ENCODE measurements at places on chromosomes 1 and 21.

- no peak for DNase-seq
Observed at GRCh38 chr1:32540605-32541004, 1.4 kb downstream of the ZBTB8A start.

GRCh38 chr1:207841901-207842300 lies 69.0 kb downstream of the CD34 start:
- no peak for DNase-seq

- no peak for DNase-seq
Observed at GRCh38 chr1:9657521-9658032, 6.0 kb downstream of the PIK3CD start.

DNA sequence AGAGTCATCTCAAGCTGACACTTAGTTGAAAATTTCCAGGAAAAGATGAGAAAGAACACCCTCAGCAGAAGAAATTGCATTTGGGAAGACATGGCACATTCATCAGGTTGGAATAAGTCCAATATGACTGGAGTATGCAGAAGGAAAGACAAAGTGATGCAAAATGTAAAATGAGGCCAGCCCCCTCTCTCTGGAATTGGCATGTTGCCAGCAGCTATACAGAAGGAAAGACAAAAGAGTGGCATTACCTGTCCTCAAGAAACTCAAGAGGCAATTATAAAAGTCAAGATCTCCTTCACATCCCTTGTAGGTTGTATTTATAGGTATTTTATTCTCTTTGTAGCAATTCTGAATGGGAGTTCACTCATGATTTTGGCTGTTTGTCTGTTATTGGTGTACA lies 426.3 kb downstream of the AGBL4 start:
- no peak for DNase-seq

DNA sequence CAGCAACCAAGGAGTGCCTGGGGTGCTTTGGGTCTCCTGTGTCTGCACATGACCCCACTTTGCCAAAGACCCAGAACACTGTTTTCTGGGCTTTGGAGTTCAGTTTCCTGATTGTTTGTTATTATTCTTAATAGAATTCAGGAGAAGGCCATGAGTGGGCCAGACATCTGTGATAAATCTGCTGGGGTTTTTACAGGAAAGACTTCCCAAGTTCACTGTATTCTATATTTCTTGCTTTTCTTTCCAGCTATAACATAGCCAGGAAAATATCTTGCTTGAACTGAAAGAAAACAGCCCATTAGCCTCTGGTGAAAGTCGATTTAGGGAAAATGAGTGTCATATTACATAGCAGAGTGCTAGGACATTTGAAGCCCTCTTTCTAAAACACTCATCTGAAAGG lies 345.1 kb upstream of the USP24 start:
- no peak for DNase-seq

DNA sequence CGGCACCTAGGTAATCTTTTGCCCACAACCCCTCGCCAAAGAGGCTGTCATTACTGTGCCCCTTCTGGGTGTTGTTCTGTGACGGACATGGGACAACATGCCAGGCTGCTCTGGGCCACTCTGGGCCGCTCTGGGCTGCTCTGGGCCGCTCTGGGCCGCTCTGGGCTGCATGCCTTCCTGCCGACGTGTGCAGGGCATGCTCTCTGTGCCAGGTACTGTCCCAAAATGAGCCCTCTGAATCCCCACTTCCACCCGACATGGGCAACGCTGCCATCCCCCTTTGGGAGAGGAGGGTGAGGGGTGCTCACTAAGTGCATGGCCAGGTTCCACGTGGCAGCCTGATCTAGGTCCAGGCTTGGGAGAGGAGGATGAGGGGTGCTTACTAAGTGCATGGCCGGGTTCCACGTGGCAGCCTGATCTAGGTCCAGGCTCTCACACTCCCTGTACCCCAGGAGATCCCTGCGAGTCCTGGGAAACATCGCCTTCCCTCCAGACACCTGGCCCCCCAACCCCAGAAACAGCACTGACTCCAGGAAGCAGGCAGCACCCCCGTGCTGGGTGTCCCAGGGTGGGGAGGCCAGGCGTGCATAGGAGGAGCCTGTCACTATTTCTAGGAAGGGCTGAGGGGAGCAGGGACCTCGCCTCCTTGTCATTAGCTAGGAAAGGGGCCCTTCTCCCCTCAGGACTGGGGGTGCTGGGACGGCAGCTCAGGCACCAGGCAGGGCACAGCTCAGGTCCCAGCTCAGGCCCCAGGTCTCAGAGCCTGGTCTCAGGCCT lies 16.5 kb downstream of the TTC34 start:
- no peak for DNase-seq

GRCh38 chr1:161502181-161502580 lies 3.1 kb upstream of the FCGR2A start:
- no peak for DNase-seq

DNA sequence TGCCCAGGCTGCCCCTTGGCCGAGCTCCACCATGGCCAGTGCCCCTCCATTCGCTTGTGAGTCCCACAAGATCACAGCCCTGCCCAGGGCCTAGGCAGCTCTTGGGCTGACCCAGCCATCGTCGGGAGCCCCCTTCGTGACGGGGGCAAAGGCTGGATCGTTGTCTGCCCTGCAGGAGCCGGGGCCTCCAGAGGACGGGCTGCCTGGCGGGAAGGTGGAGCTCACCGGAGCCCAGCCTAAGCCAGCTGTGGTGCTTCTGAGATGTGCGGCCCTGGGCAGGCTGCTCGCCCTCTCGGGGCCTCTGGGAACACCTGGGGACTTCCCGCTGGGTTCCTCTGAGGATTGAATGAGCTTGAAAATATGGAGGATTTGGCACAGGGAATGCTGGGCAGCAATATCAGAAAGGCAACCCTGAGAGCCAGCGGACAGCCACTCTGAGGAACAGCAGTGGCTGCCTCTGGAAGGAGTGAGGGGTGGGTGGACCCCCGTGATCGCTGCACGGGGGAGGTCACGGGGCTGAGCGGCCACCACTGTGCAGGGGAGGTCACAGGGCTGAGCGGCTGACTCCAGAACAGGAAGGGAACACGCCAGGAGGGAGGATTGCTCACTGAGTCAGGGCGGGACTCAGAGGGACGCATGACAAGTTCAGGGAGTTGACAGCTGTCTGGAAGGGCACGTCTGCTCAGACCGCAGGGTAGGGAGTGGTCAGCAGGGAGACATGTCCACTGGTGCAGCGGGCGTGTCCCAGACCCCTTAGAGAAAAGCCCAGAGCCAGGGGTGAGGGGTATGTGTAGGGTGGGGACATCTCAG lies 19.3 kb downstream of the TP73 start:
- no peak for DNase-seq

- no peak for DNase-seq
Observed at GRCh38 chr1:156884560-156885184, 8.8 kb upstream of the PEAR1 start.

- no peak for DNase-seq
Observed at GRCh38 chr1:157994704-157995582, 1.5 kb downstream of the KIRREL1 start.

DNA sequence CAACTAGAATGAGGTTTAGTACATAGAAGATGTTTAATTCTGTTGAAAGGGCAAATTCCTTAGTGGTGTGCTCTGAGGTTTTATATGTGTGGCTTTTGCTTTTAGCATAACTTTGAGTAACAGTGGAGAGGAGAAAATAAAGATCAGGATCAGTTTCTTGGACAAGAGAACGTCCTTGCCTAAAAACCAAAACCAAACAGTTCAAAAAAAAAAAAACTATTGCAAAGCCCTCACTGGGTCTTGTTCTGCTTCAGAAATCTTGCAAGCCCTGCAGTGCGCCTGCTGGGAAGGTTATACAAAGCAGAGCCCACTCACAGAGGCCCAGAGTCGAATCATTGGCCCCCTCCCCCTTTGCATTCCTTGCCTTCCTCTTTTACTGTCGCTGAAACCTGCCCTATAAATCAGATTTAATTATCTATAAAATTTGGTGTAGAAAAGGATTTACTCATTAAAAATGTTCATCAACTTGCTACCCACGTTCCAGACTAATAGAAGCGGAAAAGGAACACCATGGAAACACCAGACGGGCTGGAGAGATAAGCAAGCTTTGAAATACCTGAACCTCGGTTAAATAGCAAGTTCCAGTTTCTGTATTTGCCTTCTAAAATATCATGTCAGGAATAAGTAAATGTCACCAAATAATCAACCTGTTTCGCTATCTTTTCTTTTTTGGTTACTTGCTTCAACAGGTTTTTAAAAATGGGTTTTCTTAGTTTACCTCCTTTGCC lies 201.6 kb upstream of the PTBP2 start:
- no peak for DNase-seq

- no peak for DNase-seq
Observed at GRCh38 chr1:27496604-27497155, 6.7 kb upstream of the WASF2 start.

DNA sequence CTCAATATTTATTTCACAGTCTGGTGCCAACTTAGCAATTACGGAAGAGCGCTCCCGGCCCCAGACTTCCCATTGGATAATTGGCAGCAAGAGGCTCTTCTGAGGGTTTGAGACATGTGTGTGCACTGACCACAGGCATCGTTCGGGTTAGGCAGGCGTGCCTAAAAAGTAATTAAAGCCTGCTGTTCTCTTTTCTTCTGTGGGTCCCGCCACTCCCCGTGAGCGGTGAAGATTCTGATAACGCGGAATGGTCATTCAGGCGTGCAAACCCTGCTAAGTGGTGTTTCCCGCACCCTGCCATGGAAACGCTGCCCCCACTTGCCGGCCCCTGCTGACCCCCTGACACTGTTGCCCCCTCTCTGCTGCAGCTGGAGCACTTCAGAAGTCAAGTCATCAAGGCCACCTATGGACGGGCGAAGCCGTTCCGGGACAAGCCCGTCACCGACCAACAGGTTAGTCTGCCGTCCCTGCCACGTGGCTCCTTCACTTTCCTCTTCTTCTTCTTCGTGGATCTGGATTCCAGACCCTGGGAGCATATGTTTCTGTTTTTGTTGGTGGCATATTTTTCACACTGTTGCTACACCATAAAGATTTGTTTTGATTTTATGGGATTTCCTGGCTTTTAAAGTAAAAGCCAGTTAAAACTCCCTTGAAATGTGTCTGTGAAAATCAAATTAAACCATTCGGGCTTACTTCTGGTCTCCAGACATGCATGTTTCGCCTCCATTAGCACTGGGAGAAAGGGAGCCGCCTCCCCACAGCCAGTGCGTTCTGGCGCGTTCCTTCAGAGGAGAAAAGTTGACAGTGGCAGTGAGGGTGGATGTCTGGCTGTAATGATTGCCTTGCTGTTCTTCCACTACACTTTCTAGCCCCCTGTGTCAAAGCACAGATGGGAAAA lies 79.9 kb downstream of the FHAD1 start:
- DNase-seq = no peak

DNA sequence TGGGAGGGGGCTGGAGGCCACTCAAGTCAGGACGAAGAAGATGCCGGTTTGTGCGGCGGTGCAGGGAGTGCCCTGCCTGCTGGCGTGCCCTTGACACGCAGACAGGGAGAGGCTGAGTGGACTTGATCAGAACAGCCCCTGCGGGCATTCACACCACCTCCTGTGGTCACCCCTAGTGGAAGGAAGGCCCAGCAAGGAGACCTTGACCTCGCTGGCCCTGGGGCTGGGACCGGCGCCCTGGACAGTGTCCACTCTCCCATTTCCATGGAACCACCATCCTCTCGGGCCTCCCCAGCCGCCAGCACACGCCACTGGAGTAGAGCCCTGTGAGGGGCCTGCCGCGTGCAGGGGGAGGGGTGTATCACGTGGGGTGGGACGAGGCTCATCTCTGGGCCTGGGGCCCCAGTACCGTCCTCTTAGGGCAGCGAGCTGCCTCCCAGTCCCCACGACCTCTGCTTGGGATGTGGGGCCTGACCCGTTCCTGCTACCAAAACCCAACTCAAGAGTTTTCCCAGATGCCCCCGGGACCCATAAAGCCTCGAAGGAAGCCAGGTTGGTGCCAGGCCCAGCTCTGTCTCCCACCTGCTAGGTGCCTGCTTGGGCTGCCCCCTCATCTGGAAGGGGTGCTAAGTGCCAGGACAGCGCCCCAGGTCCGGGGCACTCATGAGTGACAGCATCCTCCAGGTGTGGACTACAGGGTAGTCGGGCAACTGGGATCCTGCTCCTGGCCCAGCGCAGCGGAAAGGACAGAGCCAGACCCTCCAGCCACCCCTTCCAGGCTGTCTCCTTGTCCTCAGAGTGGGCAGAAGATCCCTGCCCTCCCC lies 62.8 kb downstream of the SLX9 start:
- no peak for DNase-seq

- DNase-seq = no peak
Observed at GRCh38 chr1:156383023-156383422, 14.0 kb downstream of the RHBG start.

DNA sequence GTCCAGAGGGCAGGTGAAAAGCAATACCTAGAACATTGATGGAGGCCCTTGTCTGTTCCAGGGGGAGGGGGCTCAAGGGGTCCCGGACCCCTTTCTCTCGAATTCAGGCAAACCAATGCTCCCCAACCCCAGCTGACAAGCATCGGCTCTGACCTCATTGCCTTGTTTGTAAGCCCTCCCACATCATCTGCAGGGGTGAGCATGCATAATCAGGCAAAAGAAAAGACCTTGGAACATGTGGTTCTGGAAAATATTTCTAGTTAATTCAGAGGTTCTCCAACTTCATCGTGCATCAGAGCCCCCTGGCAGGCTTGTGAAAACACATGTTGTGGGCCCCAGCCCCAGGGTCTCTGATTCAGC lies 231.3 kb downstream of the TOMM20 start:
- DNase-seq = no peak

GRCh38 chr1:210641582-210641981 lies 312.9 kb downstream of the HHAT start:
- no peak for DNase-seq

DNA sequence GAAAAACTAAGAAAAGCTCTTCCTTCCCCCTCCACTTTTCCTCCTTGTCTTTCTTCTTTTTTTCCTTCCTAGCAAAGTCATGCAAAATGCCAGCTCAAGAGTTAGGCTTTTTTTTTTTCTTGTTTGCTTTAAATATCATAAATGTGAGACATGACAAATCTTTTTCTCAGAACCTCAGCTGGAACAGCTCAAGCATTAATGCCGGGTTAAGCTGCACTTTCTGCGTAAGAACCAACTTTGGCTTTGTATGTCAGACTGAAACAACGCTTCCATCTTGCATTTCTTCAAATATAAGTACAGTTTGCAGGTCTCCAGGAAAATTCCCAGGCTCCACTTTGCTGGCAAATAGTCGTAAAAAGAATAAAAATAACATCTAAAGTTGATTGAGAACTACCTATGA lies 20.7 kb upstream of the LMO4 start:
- no peak for DNase-seq

DNA sequence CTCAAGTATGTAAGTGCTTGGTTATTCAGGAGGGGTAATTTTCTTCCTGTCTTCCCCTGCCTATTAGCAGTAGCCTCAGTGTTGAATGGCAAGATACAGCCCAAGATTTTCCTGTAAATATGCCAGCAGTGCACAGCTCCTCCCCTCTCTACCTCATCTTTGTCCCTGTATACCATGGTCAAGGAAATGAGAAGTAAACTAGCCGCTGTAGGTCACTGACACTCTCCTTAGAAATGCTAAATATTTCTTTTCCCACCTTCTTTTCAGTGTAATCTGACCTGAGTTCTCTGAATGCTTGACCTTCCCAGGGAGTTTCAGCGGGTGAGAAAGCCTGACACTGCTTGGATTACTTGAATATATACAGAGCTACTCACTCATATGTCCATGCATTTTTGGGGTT lies 84.1 kb upstream of the ZNF326 start:
- no peak for DNase-seq

GRCh38 chr1:58727364-58727763 lies 27.5 kb upstream of the MYSM1 start:
- DNase-seq = no peak

GRCh38 chr21:45207839-45208626 lies 79.7 kb downstream of the POFUT2 start:
- DNase-seq = no peak

GRCh38 chr1:22258698-22259097 lies 115.8 kb upstream of the WNT4 start:
- no peak for DNase-seq

All from cortex of kidney (tissue), 1 donor.